Colonic mucosa (tissue), 4 donors: ENCODE measurements at places on chromosomes 2 and 18. TPM values are rescaled to one million over a fixed set of nuclear protein-coding genes. Genes with fewer than 3 reads are reported as not detected.

B4GALT6 gene
- total RNA-seq: 7.5 TPM

GPR39 gene
- total RNA-seq: 14.6 TPM

DNA sequence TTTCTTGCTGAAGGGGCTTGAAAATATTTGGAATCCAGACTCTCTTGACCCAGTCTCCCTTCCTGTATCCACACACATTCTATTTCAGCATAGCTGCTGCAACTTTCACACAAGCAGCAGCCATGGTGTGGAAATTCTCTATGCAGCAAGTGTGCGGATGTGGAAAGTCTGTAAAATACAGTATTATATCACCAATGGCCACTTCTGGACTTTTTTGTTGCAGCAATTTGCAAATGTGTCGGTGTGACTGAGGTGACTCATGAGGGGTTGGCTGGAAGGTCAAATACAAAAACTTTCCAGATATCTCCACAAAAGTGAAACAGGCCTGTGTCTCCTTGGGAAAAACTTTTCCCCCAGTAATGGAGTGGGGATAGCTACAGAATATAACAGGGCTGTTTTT is 299.3 kb upstream of the GYPC start:
- no peaks in the 10 kb centered on the region for H3K27me3 ChIP-seq
- H3K27ac ChIP-seq: no peak overlapping the region
- H3K36me3 ChIP-seq: no peaks in the 10 kb centered on the region
- no peak for DNase-seq
- no peaks in the 10 kb centered on the region for H3K4me1 ChIP-seq

RPIA gene
- 26.1 TPM for total RNA-seq

- no peaks in the 10 kb centered on the region for H3K4me1 ChIP-seq
- no peak overlapping the region for H3K4me3 ChIP-seq
- H3K36me3 ChIP-seq: no peaks in the 10 kb centered on the region
- no peak for DNase-seq
- no peak overlapping the region for H3K27ac ChIP-seq
- no peaks in the 10 kb centered on the region for H3K27me3 ChIP-seq
Observed at GRCh38 chr2:30410217-30410616, 36.8 kb upstream of the LCLAT1 start.

DNA sequence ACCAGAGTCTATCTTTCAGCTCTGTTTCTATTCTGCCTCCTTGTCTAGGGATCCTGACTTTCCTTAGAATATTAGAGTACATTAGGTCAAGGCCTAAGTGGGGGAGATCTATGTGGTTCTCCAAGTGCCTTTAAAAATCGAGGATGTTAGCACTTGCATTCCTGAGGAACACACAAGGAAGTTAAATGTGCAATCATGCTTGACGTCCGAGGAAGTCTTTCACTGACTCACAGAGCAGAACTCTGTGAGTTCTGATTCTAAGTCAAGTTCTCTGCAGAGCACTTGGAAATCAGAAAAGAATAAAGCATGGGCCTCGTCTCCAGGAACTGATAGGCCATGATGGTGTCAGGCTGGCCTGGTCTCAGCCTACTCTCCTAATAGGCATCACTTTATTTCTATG is 17.2 kb downstream of the FHOD3 start:
- H3K4me1 ChIP-seq: no peaks in the 10 kb centered on the region
- no peak overlapping the region for H3K27ac ChIP-seq
- no peaks in the 10 kb centered on the region for H3K36me3 ChIP-seq

- H3K4me3 ChIP-seq: no peak overlapping the region
- no peaks in the 10 kb centered on the region for H3K27me3 ChIP-seq
- no peaks in the 10 kb centered on the region for H3K4me1 ChIP-seq
- no peak for DNase-seq
Observed at GRCh38 chr18:78636260-78636659, 343.4 kb upstream of the SALL3 start.

PARD6G gene
- 1.0 TPM for total RNA-seq

GALNT13 gene
- total RNA-seq: 0.07 TPM

TMEM163 gene
- total RNA-seq: 0.29 TPM

GRCh38 chr2:232567721-232568120 is 17.2 kb downstream of the EIF4E2 start:
- peaks cover 25% of the 10 kb centered on the region for H3K36me3 ChIP-seq
- no peak overlapping the region for H3K27ac ChIP-seq
- DNase-seq: no peak
- H3K4me3 ChIP-seq: no peak overlapping the region
- no peaks in the 10 kb centered on the region for H3K27me3 ChIP-seq
- H3K4me1 ChIP-seq: peaks cover 18% of the 10 kb centered on the region

DNA sequence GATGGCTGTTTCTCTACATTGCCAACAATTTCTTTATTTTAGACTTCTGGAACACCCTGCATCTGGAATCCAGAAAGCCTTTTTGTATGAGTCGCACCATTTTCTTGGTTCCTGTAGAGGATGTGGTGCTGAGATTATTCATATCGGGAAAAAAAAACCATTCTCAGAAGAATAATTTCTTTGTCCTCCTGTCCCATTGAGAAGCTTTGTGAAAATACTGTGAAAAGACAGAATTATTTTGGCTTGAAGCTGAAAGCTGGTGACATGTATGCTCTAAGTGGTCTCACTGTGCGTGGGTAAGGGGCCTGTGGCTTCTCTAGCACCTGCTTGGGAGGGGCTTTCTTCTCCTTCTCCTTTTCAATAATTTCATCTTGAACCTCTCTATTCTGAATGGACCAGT is 138.4 kb downstream of the FAM210A start:
- DNase-seq: no peak
- no peaks in the 10 kb centered on the region for H3K27me3 ChIP-seq
- no peaks in the 10 kb centered on the region for H3K4me1 ChIP-seq
- H3K36me3 ChIP-seq: no peaks in the 10 kb centered on the region
- H3K27ac ChIP-seq: no peak overlapping the region

- DNase-seq: no peak
- H3K4me1 ChIP-seq: no peaks in the 10 kb centered on the region
- H3K27ac ChIP-seq: no peak overlapping the region
- H3K4me3 ChIP-seq: no peak overlapping the region
- H3K36me3 ChIP-seq: no peaks in the 10 kb centered on the region
- no peaks in the 10 kb centered on the region for H3K27me3 ChIP-seq
Observed at GRCh38 chr2:232309592-232309991, 69.0 kb upstream of the ALPP start.

ZBTB14 gene
- 10.7 TPM for total RNA-seq

POMC gene
- 0.53 TPM for total RNA-seq

ALPG gene
- 1.7 TPM for total RNA-seq

- H3K4me1 ChIP-seq: peaks cover 9% of the 10 kb centered on the region
- no peaks in the 10 kb centered on the region for H3K36me3 ChIP-seq
- peaks cover 9% of the 10 kb centered on the region for H3K27me3 ChIP-seq
- DNase-seq: no peak
- peak overlapping the region; percentile 1 for H3K27ac ChIP-seq
Observed at GRCh38 chr18:8707556-8708300, 2.4 kb downstream of the MTCL1 start.

- H3K4me3 ChIP-seq: no peak overlapping the region
- DNase-seq: peak; percentile 42
- H3K36me3 ChIP-seq: no peaks in the 10 kb centered on the region
Observed at GRCh38 chr2:46657042-46657504, 177.7 kb downstream of the TMEM247 start.

- no peaks in the 10 kb centered on the region for H3K27me3 ChIP-seq
- no peak overlapping the region for H3K27ac ChIP-seq
- H3K4me3 ChIP-seq: no peak overlapping the region
- no peaks in the 10 kb centered on the region for H3K36me3 ChIP-seq
Observed at GRCh38 chr2:240205772-240206171, 65.3 kb upstream of the OTOS start.

- DNase-seq: no peak
- H3K4me1 ChIP-seq: no peaks in the 10 kb centered on the region
- no peaks in the 10 kb centered on the region for H3K27me3 ChIP-seq
- no peak overlapping the region for H3K4me3 ChIP-seq
- H3K36me3 ChIP-seq: no peaks in the 10 kb centered on the region
Observed at GRCh38 chr2:26086779-26087178, 52.9 kb downstream of the RAB10 start.

DNA sequence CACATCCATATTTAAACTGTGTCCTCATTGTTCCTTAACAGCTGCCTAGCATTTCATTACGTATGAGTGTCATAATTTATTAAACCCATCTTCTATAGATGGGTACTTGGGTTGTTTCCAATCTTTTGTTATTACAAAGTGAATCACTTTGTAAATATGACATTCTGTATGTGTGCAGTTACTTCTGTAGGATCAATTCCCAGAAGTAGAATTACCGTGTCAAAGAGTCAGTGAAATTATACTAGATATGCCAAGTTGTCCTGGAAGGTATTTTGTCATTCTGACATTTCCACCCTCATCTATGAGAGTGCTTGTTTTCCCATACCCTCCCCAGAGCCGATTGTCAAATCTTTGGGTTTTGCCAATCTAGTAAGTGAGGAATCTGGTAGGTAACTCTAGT is 194.5 kb upstream of the APCDD1 start:
- no peaks in the 10 kb centered on the region for H3K27me3 ChIP-seq
- no peak overlapping the region for H3K4me3 ChIP-seq
- DNase-seq: no peak
- no peaks in the 10 kb centered on the region for H3K4me1 ChIP-seq

DNA sequence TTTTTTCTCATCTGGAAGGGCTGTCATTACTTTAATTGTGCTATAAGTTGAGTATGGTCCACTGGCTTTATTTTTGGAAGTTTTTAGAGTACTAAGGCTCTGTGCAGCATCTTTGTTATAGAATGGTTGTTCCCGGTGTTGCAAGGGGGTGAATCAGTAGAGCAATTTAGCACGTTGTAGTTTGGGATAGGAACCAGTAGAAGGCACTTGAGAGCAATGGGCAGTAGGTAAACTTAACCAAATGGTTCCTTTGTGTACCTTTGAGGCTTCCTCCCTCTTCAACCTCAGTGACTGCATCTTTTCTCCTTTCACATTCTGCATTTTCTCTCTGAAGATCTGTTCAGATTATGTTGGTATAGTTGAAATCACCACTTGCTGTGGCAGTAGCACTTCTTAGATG is 238.2 kb upstream of the SYT4 start:
- H3K4me1 ChIP-seq: no peaks in the 10 kb centered on the region
- H3K4me3 ChIP-seq: no peak overlapping the region
- H3K27me3 ChIP-seq: no peaks in the 10 kb centered on the region
- no peaks in the 10 kb centered on the region for H3K36me3 ChIP-seq
- no peak overlapping the region for H3K27ac ChIP-seq
- DNase-seq: no peak

DNA sequence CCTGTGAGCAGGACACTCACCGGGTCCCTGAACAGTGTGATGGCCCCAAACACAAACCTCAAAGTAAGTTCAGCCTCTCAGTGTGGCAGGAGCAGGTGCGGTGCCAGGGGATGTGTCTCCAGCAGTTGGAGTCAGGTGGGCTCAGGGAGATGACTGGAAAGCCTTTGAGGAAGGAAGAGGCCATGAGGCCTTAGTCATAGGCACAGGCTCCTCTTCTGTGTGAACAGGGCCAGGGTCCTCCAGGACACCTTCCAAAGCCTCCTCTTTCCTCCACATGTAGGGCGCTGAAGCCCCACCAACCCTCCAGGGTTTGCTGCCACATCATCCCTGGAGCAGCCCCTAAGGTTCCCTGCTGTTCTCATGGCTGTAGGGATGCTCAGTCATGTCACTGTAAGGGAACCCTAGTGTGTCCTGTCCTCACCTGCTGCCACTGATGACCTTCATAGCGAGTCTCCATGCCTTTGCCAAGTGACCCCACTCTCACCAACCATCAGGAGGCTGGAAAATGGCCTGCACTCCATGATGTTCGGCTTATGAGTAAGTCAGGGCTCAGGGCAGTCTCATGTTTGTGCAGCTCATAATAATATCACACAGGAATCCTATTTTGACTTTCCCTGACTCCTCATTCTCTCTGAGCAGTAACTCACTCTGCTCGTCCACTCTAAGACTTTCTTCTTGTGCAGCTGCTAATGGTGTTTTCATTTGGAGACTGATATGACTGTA is 1152.9 kb downstream of the RPIA start:
- no peak overlapping the region for H3K4me3 ChIP-seq
- H3K4me1 ChIP-seq: no peaks in the 10 kb centered on the region
- H3K27ac ChIP-seq: no peak overlapping the region
- H3K36me3 ChIP-seq: no peaks in the 10 kb centered on the region
- DNase-seq: no peak

GRCh38 chr2:120720746-120721375 is 14.8 kb upstream of the GLI2 start:
- DNase-seq: no peak
- H3K27me3 ChIP-seq: no peaks in the 10 kb centered on the region
- H3K4me3 ChIP-seq: no peak overlapping the region

- no peak overlapping the region for H3K4me3 ChIP-seq
- DNase-seq: no peak
- H3K27ac ChIP-seq: no peak overlapping the region
Observed at GRCh38 chr2:83817511-83817910, 641.6 kb downstream of the SUCLG1 start.

DDX1 gene
- 71.6 TPM for total RNA-seq

RTP5 gene
- not detected for total RNA-seq

FAM110C gene
- 20.1 TPM for total RNA-seq

DNA sequence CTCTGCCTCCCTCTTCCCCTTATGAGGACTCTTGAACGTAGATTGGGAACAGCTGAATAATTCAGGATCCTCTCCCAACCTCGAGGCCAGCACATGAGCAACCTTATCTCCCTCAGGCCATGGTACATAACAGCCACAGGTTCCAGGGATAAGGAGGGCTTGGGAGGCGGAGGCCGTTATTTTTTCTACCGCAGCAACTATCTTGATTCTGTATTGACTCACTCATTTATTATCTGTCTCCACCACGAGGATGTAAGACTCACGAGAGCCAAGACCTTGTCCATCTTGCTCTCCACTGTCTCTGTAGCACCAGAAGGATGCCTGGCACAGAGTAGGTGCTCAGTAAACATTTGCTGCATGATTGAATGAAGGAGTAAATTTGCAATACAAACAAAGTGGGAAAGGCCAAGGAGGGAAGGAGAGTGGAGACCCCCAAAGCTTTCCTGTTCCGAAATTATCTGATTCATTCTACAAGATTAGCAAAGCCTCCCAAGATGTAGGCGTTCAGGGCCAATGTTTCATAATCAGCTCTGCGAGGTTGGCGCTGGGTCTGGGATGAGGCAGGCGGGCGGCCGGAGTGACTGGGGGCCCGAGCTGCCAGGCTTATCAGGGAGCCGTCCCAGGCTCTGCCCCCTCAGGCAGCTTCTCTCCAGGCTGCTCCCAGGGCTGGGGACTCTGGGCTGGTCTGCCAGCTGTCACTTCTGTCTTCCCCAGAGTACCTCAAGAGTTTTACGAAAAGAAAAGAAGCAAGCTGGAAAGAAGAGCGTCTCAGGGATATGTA is 31.6 kb downstream of the INPP5D start:
- H3K36me3 ChIP-seq: no peaks in the 10 kb centered on the region
- no peak overlapping the region for H3K4me3 ChIP-seq
- H3K27me3 ChIP-seq: no peaks in the 10 kb centered on the region
